NCI-H1092 (cell line): ENCODE measurements at places on chromosomes 1 and 21.

DNA sequence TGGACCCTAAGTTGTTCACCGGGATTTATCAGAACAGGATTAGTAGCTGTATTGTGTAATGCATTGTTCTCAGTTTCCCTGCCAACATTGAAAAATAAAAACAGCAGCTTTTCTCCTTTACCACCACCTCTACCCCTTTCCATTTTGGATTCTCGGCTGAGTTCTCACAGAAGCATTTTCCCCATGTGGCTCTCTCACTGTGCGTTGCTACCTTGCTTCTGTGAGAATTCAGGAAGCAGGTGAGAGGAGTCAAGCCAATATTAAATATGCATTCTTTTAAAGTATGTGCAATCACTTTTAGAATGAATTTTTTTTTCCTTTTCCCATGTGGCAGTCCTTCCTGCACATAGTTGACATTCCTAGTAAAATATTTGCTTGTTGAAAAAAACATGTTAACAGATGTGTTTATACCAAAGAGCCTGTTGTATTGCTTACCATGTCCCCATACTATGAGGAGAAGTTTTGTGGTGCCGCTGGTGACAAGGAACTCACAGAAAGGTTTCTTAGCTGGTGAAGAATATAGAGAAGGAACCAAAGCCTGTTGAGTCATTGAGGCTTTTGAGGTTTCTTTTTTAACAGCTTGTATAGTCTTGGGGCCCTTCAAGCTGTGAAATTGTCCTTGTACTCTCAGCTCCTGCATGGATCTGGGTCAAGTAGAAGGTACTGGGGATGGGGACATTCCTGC lies 3.9 kb upstream of the OLFML3 start:
- DNase-seq: no peak

DNA sequence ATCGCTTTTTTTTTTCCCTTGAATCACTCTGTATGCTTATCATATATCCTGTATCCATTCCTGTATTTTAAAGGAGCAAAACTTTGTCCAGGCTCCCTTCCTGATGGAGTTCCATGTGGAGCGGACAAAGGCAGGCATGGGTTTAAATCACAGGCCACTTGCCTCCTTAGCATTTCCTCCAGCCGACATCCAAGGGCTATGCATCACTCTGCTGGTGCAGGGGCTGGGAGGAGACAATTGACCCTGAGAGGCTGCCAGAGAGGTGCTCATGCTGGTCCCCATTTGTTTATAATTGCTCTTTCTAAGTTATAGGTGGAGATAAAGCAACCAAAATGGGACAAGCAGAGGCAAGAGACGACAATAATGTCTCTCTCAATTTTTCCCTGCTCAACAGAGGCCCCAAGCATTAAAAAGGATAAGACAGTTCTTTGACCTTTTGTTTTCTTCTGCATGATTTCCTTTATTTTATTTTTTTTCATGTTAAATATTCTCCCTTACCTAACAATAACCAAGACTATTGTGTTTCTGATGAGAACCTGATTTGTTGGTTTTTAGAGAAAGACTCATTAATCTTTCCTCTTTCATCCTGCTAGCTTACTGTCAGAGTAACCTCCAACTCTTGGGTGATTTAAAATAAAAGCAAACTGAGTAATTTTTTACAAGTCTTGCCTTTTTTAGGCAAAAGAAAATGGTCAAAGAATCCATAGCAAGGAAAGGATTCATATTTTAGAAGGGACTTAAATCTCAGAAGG lies 353.7 kb downstream of the ADGRL2 start:
- no peak for DNase-seq

DNA sequence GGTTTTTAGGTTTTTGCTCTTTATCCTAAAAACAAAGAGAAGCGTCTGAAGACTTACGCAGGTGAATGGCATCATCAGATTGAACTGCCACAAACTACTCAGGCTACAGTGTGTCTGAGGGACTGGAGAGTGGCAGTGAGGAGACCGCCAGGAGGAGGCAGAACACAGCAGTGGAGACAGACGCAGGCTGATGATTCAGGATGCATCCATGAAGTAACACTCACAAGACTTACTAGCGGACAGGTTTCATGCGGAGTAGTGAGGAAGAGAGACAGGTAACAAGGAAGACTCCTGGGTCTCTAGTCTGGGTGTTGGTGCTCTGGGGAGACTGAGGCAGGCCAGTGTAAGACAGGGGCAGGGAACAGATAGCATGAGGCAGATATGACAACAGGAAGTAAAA lies 5.7 kb downstream of the HSF2BP start:
- no peak for DNase-seq

DNA sequence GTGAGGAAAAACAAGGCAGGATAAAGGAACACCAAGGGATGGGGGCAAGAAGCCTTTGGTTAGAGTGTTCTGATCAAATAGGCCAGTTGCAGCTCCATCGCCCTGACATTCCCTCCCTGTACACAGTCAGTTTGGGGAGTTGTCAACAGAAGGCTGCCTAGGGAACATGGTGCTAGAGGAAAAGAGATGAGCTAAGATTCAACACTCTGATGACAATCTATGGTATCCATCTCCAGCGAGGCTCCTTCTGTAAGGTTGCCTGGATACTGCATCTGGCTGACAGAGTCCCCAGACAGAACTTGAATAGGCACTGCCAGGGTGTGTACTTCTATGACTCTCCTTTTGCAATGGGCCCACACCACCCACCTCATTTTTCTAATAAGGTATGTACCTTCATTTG lies 11.2 kb upstream of the SLAMF9 start:
- no peak for DNase-seq

DNA sequence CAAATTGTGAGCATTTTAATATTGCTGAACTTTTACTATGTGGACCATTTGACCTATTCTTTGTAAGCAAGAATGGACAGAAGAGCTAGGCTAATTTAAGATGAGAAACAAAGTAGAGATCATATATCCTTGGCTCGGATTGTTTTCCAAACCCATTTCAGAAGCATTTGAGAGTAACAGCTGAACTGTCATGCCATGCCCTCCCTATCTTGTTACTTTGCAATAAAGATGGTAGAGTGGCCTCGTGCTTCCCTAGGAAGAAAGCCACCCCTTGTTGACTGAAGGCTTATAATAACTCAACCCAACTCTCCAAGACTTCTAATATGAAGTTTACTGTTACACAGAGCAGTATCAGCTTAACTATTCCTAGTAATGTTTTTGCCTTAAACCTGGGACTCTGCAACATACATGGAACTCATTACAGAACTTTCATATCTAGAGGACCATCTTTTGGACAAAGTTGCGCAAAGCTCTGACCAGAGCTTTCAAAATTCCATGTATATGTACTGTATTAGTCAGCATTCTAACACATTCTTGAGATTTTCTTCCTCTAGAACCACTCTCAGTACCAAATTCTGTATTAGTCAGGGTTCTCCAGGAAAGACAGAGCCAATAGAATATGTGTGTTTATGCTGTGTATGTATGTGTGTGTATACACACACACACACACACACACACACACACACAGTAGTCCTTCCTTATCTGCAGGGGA lies 68.7 kb downstream of the ADAMTS1 start:
- DNase-seq: no peak

DNA sequence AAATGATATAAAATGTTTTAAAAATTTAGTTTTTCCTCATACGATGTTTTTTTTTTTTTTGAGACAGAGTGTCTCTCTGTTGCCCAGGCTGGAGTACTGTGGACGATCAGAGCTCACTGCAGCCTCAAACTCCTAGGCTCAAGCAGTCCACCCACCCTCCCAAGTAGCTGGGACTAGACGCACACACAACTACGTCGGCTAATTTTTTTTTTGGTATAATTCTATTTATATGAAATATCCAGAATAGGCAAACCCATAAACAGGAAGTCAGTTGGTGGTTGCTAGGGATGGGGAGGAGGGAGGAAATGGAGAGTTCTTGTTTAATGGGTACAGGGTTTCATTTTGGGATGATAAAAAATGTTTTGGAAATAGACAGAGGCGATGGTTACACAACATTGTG lies 56.5 kb downstream of the WARS2 start:
- no peak for DNase-seq

GRCh38 chr1:24201941-24202440 lies 14.9 kb upstream of the IFNLR1 start:
- DNase-seq: peak; percentile 70

- no peak for DNase-seq
These were observed 120.6 kb upstream of the KCND3 start for GRCh38 chr1:112110031-112110430.

DNA sequence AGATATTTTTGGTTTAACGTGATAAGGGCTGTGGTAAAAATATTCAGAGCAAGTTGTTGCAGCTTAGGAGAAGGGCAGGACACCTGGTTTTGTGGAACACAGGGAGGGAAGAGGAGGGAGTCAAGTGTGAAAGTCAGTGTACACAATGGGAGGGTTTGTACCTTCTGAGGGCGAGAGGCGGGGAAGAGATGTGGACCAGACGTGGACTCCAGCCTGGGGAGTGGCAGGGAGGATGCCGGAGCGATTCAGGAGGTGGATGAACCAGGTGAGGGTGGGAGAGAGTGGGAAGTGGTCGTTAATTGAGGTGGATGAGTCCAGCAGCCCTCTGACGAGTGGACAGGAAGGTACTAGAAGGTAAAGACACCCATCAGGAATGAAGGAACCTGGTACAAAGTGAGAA lies 52.2 kb upstream of the IRF2BP2 start:
- DNase-seq: no peak

- no peak for DNase-seq
These were observed 78.8 kb downstream of the C1orf21 start for GRCh38 chr1:184465489-184466146.

GRCh38 chr21:43786300-43786806 lies 3.0 kb upstream of the RRP1 start:
- no peak for DNase-seq

GRCh38 chr1:212315184-212315583 lies 30.0 kb downstream of the PPP2R5A start:
- DNase-seq: no peak

GRCh38 chr1:237042526-237042891 lies 525 bp downstream of the RYR2 start:
- DNase-seq: no peak

- DNase-seq: no peak
These were observed 49.5 kb upstream of the GCLM start for GRCh38 chr1:93958726-93959100.

GRCh38 chr1:208510192-208510952 lies 266.2 kb upstream of the PLXNA2 start:
- no peak for DNase-seq

DNA sequence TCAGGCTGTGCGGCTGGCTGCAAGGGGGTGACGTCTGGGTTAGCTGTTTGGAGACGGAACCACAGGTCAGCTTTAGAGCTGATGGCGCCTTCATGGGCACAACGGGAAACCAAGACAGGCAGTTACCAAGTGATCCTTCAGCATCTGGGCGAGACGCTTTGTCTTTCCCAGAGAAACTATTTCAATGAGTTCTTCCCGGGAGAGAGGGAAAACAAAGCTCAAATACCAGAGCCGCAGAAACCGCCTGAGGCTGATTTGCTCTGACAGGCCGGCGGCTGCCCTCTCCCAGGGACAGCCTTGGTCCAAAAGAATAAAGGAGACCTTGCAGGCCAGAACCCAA lies 76.5 kb downstream of the CD58 start:
- no peak for DNase-seq

DNA sequence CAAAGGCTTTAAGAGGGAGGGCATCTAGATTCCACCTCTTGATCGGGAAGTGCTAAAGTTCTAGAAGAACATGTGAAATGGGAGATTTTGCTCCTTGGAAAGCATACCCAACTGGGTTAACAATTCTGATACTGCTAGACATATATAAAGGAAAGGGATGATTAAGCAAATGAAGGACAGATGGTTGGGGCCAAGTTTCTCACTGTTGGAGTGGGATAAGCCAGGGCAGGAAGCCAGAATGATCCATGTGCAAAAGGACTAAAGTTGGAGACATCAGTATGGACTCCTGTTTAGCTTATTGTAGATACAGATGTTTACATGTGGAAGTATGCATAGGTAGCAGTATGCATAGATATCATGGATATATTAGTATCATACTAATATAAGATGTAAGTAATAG lies 16.8 kb downstream of the PLA2G5 start:
- DNase-seq: no peak

GRCh38 chr1:2152954-2153353 lies 41.6 kb downstream of the FAAP20 start:
- no peak for DNase-seq

DNA sequence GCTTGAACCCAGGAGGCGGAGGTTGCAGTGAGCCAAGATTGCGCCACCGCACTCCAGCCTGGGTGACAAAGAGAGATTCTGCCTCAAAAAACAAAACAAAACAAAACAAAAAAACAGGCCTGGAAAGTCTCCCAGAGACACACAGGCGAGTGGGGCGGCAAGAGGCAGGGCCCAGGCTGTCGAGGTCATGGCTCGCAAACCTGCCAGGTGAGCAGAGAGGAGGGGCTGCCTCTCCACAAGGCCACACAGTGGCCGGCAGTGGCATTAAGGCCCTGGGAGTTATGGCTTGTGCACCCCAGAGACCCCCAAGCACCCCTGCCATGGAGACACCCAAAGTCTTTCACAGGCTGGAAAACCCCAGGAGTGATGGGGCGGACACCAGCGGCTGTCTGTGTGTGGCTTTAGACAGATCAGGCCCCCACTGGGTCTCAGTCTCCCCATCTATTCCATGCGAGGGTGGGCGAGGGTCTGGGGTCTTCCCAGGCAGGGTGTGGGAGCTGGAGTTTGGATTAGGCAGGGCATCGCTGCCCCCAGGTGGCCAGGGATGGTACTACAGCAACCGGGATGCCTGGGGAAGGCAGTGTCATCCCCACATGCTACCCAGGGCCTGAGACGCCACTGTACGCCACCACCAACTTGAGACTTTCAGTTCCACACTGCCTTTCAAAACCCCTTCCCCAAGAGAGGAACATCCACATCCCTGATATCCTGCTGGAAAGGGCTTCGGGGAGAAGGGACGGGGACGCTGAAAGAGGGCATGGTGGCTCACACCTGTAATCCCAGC lies 7.3 kb upstream of the CTRC start:
- peak; percentile 36 for DNase-seq

DNA sequence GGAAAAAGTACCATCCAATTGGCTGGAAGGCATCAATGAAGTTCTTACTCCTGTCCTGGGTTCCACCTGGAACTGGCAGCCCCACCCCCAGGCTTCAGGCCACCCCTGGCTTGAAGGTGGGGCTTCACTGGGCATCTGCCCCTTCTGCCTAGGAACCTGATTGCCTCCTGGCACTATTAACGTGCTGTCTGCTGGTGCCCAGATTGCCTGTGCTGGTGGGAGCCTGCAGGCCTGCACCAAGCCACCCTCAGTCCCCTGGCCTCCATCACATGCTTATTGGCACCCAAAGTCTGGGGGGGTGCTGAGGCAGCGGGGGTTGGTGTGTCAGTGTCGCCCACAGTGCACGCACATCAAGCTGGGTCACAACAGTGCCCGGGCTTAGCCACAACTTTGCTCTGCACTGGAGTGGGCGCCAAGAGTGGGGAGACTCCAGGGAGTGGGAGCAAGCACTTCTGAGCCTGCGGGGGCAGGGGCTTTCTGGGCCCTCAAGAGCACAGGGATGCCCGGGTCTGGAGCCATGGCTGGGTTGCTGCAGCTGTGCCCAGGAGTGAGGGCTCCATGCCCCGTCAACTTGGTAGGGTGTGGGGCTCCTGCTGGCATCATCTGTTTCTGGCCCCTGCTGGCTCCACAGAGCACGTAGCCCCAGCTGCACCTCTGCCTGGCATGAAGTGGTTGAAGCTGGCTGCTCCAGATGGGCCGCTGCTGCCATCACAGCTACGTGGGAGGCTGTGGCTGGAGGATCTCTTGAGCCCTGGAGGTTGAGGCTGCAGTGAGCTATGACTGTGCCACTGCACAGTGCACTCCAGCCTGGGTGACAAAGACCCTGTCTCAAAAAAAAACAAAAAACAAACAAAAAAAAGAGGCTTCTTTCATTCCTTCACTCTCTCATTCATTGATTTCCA lies 4.1 kb upstream of the LSM10 start:
- no peak for DNase-seq

- DNase-seq: no peak
These were observed 25.2 kb upstream of the AGO1 start for GRCh38 chr1:35857830-35858229.

GRCh38 chr1:183279835-183280234 lies 93.8 kb downstream of the LAMC2 start:
- no peak for DNase-seq
